ENCODE measurements at places on chromosomes 4 and X.

GRCh38 chrX:19576742-19577141 lies 61.4 kb upstream of the MAP3K15 start:
- no peak for ATAC-seq

- no peak for ATAC-seq
These were observed 3.2 kb downstream of the CDKN2AIP start for GRCh38 chr4:183447646-183448045.

- no peak for ATAC-seq
These were observed 62.0 kb downstream of the HTRA3 start for GRCh38 chr4:8331575-8331955.

- ATAC-seq, result no peak
These were observed 307.6 kb upstream of the NOCT start for GRCh38 chr4:138707746-138708677.

GRCh38 chr4:166675411-166675810 lies 558.9 kb downstream of the SPOCK3 start:
- ATAC-seq, result no peak

DNA sequence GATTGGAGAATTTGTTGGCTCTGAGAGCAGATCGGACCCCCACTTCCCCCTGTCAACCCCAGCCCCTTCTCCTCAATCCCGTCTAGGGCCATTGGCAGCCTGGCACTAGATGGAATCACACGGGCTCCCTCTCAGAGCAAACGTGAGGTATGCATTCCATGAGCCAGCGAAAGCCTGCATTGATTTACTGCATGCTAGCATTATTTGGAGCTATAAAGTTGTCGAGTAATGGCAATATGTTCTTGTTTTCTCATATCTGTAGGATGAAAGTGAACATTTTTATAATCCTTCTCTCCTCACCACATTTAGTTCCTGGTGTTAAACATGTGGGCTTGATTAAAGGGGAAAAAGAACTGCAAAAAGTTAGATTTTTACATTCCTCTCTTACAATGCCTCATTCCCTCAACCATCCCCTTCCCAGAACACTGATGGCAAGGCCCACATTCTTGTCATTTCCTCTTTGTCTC lies 159.2 kb downstream of the SPRY1 start:
- ATAC-seq, result no peak

DNA sequence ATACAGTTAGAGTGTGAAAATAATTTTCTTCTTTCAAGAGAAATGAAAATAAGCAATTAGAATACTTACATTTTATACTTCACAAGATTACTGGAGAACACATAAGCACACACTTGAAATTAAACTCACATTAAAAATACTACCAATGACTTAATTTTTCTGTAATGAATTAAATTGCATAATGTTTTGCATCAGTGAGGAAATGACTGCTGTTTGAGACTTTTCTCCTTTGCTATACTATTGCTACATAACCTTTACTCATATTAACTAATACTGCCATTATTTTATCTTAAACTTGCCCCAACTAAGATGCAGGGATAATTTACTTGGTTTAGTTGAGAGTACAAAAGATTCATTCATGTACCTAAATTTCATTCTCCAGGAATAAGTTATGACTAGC lies 590.9 kb downstream of the ARAP2 start:
- ATAC-seq, result no peak

GRCh38 chrX:26347171-26347570 lies 131.2 kb downstream of the MAGEB5 start:
- no peak for ATAC-seq

GRCh38 chrX:44946771-44947170 lies 73.8 kb downstream of the KDM6A start:
- no peak for ATAC-seq

GRCh38 chr4:94504545-94504944 lies 52.8 kb downstream of the PDLIM5 start:
- no peak for ATAC-seq

DNA sequence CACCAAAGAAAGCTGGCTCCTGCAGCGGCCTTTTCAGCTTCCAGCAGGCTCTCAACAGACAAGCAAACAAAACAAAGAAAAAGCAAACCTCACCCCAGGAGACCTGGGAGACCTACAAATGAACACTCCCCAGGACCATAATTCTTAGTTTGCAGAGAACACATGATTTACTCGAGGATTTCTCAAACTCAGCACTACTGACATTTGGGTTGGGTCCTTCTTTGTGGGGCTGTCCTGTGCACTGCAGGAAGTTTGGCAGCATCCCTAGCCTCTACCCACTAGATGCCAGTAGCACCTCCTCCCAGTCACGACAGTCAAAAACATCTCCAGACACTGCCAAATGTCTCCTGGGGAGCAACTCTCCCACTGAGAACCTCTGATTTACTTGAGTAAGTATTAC lies 21.9 kb downstream of the APOO start:
- ATAC-seq, result no peak

DNA sequence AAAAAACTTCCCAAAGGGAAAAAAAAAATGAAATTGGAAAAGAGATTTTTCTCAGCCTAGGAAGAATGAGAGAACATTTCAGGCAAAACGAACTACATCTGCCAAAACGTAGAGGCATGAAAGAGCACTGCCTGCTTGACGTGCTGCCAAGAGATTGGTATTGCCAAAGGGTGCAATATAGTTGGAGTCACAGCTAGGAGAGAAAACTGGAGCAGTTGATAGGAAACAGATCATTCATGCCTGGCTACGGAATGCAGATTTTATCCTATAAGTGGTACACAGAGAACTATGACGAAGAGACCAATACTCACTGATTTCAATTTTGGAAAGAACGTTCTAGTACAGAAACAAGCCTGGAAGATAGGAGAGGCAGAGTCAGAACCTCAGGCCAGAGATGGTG lies 68.4 kb upstream of the IQCM start:
- ATAC-seq, result no peak
